ENCODE measurements at places on chromosomes 1 and 21.
A peak's percentile ranks its signal among the peaks of the same experiment; 100 is the strongest.

GRCh38 chr1:218878369-218878768 lies 295.3 kb upstream of the LYPLAL1 start:
- DNase-seq = no peak

DNA sequence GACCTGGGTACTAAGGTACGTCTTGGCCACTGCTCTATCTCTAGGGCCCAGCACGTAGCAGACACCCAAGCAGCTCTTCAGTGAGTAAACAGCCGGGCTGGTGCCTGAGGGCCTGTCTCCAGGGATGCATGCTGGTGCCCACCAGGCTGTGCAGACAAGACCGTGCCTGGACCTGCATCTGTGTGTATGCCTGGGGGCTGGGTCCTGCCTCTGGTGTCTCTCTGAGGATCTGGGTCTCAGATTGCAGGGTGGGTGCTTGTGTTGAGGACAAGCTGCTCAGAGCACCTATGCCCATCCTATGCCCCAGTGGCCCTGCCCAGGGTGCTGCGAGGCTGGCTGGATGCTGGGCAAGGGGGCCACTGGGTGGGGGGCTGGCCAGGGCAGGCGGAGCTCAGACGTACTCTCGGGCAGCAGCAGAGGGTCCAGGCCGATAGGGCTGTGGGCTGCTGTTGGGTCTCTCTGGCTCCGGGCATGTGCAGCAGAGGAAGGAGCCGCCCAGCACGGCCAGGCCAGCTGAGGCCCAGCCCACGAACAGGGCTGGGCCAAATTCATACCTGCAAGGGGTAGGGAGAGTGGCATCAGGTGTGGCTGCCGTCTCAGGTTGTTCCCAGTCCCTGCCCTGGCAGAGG lies 4.4 kb downstream of the CLDN19 start:
- no peak for DNase-seq

- DNase-seq = no peak
Measured at GRCh38 chr1:36542962-36543515, 60.3 kb upstream of the CSF3R start.

DNA sequence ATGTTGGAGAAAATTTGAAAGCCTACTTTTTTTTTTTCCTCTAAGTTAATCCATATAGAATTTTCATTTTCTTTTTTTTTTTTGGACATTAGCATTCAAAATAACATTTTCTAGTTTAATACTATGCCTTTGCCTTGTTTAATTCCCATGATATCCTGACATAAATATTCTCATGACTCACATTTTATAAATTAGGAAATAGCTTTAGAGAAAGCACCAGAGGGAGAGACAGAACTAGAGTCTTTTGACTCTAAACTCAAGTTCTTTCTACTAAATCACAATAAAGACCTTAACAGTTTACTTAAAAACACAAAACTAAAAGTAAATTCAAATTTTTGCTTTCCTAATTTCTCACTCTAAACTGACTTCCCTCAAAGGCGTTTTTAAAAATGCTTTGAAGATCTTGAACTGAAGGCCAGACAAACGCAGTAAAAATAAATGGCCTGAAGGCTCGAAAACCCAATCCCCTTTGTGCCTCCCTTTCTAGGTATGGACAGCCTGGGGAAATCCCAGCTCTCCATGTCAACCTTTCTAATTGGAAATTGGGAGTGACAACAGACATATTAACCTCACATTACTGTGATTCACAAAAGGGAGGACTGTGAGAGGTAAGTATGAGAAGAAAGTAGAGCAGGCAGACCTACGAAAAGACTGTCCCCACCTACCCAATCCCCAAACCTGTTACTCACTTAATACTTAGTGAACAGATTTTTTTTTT lies 104.6 kb downstream of the ENAH start:
- DNase-seq = no peak

DNA sequence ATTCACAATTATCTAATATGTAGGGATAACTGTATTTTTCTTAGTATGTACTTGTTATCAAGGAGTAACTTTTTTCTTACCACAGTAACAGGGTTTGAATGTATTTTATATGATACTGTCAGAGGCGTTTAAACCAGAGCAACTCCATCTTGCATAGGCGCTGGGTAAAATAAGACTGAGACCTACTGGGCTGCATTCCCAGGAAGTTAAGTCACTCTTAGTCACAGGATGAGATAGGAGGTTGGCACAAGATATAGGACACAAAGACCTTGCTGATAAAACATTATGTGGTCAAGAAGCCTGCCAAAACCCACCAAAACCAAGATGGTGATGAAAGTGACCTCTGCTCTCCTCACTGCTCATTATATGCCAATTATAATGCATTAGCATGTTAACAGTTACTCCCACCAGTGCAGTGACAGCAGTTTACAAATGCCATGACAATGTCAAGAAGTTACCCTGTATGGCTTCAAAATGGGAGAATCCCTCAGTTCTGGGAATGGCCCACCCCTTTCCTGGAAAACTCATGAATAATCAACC lies 64.8 kb downstream of the RPE65 start:
- no peak for DNase-seq

GRCh38 chr1:105416261-105416660 lies 1640.2 kb upstream of the PRMT6 start:
- DNase-seq = no peak

DNA sequence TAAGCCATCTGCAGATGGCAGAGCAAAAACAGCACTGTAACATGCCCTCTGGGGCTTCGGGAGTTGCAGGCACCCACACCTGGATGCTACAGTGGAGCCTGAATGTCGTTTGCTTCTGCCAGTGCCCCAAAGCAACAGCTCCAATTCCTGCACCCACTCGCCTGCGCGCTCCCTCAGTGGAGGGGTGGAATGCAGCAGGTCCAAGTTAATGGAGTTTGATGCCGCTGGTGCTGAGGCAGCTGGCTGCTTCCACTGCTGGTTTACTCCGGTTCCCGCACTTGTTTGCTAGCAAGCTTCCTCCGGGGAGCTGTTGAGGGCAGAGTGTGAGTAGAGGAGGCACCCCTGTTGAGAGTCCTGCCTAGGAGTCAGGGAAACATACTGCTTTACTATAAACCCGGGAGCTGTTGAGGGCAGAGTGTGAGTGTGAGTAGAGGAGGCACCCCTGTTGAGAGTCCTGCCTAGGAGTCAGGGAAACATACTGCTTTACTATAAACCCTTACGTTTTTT lies 584.0 kb upstream of the TMPRSS15 start:
- DNase-seq = no peak

- no peak for DNase-seq
Measured at GRCh38 chr1:68459796-68460195, 10.0 kb upstream of the RPE65 start.

DNA sequence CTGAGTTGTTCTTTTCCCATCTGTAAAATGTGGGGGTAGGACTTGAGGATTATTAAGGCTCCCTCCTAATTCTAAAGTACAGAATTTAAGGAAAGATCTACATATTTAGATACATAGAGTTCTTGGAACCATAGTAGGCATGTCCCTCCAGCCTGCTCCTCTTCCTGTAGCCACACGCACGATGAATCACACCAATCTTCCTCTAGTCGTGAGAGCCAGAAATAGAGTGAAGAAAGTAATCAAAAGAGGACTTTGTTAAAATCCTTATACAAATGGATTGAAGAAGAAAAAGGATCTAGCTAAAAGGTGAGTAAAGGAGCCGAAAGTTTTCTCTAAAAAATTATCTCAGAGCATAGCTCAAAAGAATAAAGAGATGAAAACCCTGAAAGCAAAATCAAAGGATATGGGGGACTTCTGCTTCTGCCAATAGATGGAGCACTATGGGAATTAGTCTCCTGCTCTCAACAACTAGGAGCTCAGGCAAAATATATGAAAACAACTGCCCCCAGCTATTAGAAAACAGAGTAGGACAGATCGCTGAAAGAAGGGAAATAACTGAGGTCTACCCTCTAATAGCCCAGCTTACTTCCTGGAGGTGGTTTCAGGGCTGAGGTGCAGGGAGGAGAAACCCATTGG lies 8.5 kb downstream of the C1orf141 start:
- no peak for DNase-seq

DNA sequence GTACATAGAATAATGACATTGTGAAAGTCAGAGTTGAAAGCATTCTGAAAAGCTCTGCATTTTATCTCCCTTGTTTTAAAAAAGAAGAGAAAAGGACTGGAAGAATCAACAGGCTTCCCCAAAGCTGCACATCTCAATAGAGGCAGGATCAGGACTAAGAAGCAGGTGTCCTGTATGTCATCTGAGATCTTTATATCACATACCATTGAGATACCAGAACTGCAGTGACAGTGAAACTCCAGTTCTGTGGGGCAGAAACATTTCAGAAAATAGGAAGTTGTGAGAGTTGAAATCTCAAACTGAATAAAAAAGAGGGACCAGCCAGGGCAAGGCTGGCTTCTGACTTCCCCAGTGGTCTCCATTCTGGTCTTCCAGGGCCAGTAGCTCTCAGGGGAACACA lies 33.0 kb upstream of the SH2D1B start:
- no peak for DNase-seq

- no peak for DNase-seq
Measured at GRCh38 chr1:8976896-8977450, 31.3 kb downstream of the CA6 start.

DNA sequence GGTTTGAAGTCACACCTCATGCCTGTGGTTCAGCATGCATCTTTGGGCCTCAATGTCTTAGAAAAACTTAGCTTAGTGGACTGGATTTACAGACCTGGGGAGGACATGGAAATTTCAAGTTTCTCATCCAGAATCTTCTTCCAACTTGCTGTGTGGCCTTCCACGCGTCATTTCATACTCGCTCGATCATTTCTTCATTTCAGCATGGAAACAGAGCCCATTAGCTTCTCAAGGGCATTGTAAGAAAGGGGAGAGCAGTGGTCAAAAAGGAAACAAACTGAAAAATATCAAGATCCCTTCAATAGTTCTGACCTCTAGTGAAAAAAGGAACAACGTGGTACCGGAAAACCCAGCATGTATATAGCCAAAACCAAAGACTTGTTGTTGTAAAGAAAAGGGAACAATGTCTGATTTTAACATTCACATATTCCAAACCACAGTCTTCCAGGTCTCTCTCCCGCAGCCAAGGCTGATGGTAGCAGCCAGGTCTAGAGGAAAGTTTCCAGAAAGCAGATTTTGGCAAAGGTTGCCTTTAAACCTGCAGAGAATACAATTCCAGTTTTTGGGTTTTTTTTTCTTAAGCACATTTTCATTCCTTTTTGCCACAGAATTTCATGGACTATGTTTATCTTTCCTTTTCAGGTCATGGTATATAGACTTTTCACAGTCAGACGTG lies 97.0 kb upstream of the CDC42BPA start:
- DNase-seq = no peak

GRCh38 chr1:96634883-96635282 lies 86.7 kb upstream of the PTBP2 start:
- no peak for DNase-seq

GRCh38 chr1:223739366-223740037 lies 27.2 kb downstream of the CAPN2 start:
- no peak for DNase-seq

GRCh38 chr1:22197644-22198043 lies 54.7 kb upstream of the WNT4 start:
- DNase-seq = no peak

DNA sequence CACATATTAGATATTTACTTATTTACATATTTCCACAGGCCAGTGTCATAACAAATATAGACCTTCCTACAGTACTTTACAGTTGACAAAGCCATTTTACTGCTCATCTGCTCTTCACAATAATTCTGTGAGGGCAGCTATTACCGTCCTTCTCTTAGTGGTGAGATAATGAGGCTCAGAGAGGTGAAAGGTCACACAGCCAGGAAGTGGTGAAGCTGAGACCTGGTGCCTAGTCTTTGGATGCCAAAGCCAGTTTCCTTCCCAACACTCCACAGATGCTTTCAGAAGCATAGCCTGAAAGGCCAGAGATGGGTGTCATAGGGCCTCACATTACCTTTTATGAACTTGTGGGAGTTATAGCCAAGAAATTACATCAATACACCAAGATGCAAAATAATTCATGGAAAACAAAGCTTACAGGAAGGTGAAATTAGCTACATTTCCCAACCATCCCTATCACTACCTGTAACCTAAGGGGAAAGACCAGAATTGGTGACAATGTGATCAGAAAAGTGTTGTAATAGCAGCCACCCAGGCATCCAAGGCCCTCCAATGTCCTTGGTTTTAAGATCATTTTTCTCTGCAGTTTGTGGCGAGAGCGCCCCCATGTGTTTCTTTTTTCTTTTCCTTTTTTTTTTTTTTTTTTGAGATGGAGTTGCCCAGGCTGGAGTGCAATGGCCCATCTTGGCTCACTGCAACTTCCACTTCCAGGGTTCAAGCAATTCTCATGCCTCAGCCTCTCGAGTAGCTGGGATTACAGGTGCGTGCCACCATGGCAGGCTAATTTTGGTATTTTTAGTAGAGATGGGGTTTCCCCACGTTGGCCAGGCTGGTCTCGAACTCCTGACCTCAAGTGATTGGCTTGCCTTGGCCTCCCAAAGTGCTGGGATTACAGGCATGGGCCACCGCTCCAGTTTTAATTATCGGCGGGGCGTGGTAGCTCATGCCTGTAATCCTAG lies 26.5 kb upstream of the RPL11 start:
- DNase-seq = no peak

- no peak for DNase-seq
Measured at GRCh38 chr1:101592845-101593244, 356.0 kb downstream of the S1PR1 start.

- DNase-seq = no peak
Measured at GRCh38 chr1:86748622-86749373, 44.4 kb downstream of the SH3GLB1 start.

DNA sequence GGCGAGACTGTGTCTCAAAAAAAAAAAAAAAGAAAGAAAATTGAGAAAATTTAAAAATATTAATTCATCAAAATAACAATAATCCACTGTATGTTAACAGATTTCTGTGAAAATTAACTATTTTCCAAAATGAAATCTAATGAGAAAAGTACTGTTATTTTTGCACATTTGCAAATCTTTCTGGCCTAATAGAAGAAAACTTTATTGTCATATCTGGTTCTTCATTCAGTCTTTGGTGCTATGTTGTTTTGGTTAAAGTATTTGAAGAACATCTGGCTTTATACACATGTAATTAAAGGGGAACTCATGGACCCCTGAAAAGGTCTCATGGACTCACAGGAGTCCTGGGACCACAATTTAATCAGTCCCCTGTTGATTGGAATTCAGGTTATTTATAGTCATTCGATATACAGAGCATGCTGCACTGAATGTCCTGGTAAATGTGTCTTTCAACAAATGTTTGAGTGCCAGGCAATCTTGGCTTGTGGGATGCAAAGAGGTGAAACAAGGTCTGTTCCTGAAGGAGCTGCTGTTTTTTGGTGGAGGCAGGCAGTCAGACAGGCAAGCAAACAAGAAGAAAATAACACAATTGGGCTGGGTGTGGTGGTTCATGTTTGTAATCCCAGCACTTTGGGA lies 9.0 kb downstream of the AK4 start:
- no peak for DNase-seq

- DNase-seq = peak; percentile 58
Measured at GRCh38 chr1:200971955-200972711, 51.4 kb downstream of the KIF21B start.

DNA sequence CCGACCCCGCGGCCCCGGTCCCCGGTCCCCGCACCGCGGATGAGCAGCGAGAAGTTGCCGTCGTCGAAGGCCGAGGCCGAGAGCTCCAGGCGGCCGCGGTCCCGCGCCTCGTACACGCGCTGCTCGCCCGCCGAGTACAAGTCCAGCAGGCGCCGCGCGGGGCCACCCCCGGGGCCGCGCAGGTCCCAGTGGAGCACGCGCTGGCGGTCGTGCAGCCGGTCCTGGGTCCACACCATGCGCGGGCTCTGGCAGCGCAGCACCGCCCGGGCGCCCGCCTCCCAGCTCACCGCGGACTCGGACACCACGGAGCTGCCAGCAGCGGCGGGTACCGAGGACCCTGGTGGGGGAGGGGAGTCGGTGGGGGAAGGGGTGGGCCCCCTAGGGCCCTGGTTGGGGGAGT lies 2.9 kb downstream of the MXRA8 start:
- no peak for DNase-seq
